ENCODE measurements at places on chromosomes 4 and X.

GRCh38 chrX:34483980-34484379 is 173.1 kb downstream of the TMEM47 start:
- DNase-seq = no peak

DNA sequence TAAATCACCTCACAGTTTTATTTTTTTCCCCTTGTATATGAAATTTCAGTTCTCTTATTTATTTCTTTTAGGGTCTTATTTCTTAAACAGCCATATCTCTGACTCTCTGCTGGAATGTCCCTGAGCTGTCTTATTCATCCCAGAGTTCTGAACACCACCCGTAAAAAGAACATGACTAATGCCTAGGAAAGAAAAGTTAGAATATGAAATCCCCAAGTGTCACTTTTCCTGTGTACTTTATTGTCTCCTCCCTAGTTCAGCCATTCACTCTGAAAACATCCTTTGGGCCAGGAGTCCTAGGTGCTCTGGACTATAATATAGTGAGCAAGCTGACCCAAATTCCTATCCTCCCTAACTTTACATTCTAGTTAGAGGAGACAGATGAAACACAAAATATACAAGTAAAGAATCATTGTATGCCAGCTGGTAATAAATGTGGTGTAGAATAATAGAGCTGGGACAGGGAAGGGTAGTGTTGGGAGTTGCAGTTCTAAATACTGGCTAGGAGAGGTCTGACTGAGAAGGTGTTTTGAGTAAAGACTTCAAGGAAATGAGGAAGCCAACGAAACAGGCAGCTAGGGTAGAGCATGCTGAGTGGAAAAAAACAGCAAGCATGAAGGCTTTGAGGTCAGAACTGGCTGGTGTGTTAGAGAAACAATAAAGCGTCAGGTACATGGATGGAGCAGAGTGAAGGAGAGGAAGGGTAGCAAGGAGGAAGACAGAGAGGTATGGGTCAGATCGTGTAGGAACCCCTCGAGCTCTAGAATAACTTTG is 40.6 kb upstream of the FTHL17 start:
- no peak for DNase-seq

DNA sequence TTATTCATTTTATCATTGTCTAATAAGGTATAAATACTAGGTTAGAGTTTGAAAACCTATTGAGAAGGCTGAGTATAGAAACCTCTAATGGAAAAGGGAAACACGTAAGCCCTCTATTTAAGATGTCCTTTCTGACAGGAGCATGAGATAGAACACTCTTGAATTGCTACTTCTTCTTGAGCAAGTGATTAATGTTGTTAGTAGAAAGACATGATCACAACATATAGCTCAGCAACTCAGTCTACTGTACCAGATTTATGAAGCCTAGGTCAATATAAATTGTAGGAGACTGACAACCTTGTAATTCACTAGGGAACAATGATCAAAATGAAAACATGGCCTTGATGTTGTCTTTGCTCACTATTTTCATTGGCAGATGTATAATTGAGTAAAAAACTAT is 189.7 kb downstream of the ANTXR2 start:
- DNase-seq = no peak

- no peak for DNase-seq
Measured at GRCh38 chrX:23819385-23820234, 36.6 kb downstream of the SAT1 start.

DNA sequence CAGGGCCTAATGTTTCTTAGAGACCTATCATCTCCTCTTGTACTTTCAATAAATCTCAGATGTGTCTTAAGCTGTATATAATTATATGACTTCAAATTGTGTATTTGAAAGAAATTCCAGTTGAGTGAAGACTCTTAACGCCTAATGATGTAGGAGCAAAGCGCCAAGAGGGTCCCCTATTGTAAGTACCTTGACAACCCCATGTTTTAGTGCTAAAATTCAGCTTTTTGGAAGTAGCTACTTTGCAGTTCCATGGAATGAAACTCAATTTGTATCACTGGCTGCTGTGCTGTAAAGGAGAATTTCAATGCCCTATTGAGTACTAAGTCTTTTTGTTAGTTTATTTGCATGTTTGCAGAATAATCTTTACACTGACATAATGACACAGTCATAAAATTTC is 1826.6 kb upstream of the AGA start:
- no peak for DNase-seq

DNA sequence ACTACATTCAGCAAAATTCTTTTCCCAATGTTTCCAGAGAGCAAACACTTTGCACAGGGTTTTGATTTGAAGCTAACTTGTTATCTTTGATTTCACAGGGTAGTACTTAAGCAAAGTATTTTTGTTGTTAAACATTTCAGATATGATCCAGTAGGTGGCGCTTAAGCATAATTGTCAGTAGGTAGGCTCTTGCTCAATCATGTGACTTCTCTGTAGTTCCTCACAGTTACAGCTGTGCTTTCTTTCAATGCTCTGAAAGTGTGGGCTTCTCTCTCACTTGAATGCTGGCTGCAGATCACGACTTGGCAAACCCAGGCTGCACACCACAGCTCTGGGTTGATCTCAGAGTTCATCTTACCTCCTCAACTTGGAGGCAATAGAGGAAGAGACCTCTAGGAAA is 1016.5 kb downstream of the SH3BGRL start:
- no peak for DNase-seq

DNA sequence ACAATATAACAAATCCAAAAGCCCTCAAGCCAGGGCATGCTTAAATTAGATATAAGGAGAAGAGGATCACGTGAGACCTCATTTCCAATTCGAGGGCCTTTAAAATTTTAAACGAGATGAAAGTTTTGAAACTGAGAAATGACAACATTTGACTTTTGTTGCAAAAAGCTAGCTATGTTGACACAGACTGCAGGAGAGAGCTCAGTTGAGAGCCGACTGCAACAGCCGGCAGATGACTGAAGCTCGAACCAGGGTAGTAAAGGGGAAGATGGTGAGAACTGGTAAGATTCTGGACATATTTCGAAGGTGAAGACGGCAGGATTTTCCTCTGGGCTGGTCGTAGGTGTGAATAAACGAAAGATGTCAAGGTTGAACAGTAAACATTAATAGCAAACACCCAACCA is 773 bp downstream of the PRMT9 start:
- no peak for DNase-seq

GRCh38 chr4:145418739-145419138 is 62.9 kb upstream of the SMAD1 start:
- no peak for DNase-seq

GRCh38 chr4:112765317-112765974 is 128.5 kb downstream of the LARP7 start:
- no peak for DNase-seq

- DNase-seq = no peak
Measured at GRCh38 chr4:147772459-147772969, 40.6 kb downstream of the ARHGAP10 start.

DNA sequence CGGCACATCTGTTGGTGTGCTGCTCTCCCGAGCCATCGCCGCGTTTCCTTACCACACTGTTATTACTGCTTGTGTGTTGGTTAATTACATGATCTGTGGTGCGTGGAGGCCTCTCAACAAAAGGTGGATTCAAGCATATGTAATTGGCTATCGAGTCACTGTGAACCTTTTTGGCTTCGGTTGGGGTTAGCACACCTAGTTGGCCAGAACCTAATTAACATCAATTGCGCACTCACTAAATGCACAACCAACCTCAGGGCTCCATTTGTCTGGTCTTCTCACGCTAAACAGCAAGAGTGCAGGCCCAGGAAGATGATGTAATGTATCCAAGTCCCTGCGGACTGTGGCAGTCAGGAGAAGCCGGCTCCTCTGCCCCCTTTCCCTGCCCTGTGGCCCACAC is 17.4 kb downstream of the ENPP6 start:
- DNase-seq = no peak

DNA sequence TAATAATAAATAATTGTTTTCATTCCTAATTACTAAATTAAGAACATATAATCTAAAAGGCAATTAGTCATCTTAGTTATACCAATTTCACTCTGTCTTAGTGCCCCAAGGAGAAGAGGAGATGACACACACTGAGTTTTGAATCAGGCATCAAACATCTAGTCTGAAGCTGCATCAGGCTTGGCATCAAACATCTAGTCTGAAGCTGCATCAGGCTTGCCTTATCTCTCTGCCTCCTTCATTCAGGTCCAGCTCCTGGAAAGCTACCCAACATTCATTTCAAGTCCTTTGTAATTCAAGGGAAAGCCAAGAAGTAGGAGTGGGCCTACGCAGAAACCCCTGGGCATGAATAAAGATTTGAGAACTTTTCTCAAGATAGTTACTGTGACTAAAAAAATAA is 62.2 kb downstream of the SH3RF1 start:
- DNase-seq = no peak

DNA sequence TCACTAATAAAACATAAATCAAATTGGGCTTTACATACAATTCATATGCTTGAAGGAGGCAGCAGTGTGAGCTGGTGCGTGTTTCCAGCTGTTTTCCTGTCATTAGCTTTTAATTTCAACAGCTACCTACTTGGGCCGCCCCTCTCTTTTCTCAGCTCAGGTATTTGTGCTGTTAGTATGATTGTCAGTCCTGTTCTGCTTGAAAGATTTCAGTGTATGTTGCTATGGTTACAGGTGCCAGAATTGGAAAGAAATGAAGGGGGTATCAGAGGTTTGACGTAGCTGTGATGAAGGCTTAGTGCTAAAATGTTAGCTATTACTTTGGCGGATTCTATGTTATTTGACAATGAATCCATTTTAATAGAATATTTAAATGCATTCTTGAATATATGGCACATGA is 440.3 kb downstream of the ZIC3 start:
- no peak for DNase-seq

GRCh38 chr4:10225096-10225495 is 108.5 kb upstream of the WDR1 start:
- no peak for DNase-seq

- DNase-seq = no peak
Measured at GRCh38 chr4:15455290-15455689, 14.4 kb upstream of the CC2D2A start.

- DNase-seq = no peak
Measured at GRCh38 chr4:152579916-152580315, 44.0 kb upstream of the FBXW7 start.

DNA sequence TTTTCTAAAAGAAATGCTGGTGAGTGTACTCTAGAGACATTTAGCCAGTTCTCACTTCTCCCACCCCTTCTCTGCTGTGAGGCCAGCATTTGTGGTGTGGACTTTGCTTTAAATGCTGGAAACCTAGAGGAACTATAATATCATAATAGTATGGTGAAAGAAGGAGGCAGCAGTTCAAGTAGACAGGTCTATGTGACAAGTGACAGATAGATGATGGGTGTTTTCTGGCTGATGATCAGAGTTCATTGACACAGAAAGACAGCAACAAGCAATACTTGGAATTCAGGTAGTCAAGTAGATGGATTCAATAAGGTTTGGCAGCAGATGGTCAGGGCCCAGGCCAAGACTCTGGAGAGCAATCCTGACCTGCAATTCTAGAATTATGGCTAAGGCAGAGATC is 317.5 kb downstream of the PCDH7 start:
- no peak for DNase-seq

- no peak for DNase-seq
Measured at GRCh38 chr4:2179717-2180116, 62.2 kb downstream of the HAUS3 start.

DNA sequence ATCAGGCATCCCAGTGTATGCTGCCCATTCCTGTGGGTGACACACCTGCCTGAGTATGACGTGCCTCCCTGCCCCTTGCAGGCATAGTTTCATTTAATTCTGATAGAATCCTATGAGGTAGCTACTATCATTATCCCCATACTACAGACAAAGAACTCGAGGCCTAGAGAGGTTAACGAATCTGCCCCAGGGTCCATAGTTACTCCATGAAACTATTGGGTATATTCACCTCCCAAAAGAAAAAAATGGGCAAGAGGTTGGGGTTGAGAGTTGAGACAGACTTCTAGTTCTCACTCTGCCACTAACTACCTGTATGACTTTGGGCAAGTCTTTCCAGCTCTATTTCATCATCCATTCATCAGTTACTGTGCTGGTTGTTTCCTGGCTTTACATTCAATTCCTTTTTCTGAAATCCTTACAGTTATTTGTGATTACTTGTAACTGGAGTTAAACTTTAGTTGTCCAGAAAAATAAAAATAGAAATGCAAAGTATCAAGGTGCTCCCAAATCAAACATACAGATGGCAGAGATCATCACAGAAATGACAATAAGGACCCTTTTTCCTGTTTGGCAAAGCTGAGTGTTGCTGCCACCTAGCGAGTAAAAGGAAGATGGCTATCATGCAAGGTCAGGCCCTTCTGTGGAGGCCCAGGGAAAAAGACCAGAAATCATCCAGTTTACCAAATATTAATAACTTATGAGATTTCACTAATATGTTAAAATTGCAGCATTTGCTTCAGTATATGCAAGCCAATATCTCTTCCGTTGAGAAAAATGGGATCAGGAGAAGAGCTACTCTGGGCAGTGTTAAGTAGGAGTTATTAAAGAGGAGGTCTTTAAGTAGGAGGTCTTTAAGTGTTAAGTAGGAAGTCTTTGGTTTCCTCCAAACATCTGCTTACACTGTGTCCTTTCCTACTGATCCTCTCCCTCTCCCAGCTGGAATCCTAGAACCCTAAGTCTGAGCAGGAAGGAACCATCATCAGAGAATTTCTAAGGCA is 17.1 kb upstream of the MAP7D3 start:
- peak; percentile 40 for DNase-seq

GRCh38 chr4:8793571-8794160 is 78.0 kb downstream of the HMX1 start:
- no peak for DNase-seq

DNA sequence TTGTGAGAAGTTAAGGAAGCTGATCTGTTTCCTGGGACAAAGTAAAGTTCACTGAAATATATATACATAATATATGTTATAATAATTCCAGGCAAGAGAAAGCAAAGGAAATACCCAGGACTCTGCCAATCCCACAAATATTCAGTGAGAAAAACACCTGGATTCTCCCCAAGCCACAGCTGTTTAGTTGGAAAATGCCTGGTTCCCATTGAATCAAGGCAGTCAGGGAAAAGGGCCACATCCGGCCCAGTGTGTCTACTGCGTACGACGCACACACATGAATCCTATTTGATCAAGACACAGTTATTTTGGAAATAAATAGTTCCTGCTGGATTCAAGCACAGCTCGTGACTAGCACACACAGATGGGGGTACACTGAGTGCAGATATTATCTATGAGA is 6.3 kb upstream of the DCHS2 start:
- no peak for DNase-seq

DNA sequence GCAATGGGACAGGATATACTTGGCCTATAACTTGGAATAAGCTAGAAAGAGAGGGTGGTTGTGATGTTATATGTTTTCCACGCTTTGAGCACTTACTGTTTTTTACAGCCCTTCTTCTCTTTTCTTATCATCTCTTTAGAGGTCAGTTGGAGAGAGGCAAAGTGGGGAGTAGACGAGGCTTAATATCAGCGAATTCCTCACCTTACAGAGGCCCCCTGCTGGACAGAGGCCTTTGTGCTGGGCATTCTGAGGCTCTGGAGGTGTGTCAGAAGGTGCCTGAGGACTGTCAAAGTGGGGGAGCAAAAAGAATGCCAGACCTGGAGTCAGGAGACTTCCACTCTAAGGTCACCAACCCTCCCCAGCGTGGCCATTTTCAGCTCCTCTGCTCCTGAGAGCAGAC is 42.5 kb downstream of the MAMLD1 start:
- no peak for DNase-seq
